ENCODE measurements at places on chromosomes 1 and 21.
A peak's percentile ranks its signal among the peaks of the same experiment; 100 is the strongest.

DNA sequence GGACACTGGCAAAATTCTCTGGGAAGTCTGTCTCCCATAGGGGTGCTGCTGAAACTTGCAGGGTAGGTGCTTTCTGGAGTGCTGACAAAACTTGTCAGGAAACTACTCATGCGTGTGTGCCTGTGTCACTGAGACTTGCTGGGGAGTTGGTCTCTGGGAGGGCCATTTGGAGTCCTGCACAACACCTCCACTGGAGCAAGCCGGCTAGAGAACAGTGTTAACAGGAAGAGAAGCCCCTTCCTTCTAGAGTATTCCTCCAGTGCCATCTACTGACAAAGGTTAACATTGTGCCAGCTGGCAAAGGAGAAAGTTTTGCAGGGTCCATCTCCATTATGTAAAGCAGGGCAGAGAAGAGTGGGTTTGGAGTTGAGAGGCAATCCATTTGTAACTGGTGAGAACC is 30.0 kb downstream of the ZMYM4 start:
- DNase-seq: no peak

DNA sequence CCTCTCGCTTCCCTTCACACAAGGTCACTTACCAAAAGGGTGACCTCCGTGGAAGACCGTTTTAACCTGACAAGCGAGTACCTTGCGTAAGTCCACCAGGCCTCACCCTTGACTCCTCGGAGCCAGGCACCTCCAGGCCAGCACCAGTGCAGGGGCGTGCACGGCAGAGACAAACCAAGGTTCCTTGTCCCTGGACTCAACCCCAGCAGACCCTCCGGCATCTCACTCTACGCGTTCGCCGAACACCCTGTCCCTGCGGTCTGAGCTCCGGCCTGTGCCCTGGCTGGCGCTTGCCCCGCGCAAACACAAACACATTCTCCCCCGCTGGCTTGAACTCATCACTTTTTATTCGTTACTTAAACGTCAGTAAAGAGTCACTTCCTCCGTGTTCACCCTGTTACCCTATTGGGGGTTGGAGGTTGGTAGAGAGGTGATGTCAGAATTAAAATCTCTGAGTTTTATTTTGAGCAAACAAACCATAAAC is 4.5 kb downstream of the TBX15 start:
- DNase-seq: no peak

GRCh38 chr1:12342401-12343003 is 112.7 kb downstream of the VPS13D start:
- DNase-seq: no peak

DNA sequence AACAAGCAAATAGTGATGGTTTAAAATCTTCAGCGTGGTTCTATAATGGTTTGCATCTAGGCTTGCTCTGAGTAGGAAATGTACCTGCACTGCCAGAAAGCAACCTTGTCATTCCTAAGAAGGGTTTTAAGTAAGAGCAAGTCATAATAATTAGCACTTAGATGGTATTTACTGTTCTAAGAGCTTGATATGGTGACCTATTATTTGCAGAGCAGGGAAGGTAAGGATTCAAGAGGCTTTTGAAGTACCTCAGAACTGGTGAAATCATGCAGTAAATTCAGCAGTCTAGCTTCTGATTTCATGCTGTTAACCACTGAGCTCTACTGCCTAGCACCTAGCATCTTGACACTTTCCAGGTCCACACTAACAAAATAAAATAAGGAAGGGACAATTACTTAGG is 23.7 kb downstream of the ATP1A1 start:
- DNase-seq: no peak

DNA sequence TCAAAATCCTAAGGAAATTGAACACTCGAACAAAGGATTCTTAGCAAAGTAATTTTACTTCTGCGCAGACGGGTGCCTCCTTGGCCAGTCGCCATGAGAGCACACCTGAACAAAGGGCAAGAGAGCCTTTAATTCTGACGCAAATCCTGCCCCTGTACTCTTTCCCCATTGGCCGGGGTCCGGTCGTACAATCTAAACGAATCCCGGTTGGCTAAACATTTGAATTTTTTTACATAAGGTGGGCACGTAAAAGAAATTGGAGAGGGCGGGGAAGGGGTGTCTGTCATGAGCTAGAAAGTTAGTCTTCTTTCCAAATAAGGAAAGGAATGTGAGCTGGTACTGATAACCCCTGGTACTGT is 8.2 kb upstream of the IL22RA1 start:
- no peak for DNase-seq

DNA sequence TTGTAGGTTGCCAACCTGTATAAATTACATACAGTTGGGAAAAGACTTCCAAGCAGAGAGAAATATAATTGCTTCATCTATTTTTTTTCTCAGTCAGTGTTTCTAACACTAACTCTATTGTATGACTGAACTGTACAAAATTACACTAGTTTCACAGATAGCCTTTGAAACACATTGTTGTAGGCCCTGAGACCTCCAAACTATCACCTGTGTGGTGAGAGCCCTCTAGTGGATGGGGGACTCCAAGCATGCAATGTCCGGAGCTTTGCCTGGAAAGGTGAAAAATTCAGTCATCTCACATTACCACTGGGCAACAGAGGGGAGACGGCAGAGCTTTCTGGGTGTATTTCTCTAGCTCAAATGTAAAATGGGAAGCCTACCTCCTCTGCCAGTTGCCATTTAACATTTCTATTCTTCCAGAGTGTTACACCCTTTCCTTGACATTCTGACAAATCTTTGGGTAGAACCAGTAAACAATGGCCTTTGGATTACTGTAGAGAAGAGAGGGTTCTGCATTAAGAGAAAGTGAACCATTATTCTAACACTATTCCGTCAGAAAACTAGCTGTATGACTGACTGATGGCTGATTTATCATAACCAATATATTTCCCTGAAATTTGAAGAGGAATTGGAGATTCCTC is 212.2 kb downstream of the LYPLAL1 start:
- peak; percentile 27 for DNase-seq

- DNase-seq: no peak
Observed at GRCh38 chr1:214463596-214463995, 87.8 kb downstream of the PTPN14 start.

GRCh38 chr1:231814021-231814420 is 187.4 kb downstream of the DISC1 start:
- no peak for DNase-seq

GRCh38 chr1:55311979-55312378 is 96.8 kb upstream of the USP24 start:
- DNase-seq: no peak

DNA sequence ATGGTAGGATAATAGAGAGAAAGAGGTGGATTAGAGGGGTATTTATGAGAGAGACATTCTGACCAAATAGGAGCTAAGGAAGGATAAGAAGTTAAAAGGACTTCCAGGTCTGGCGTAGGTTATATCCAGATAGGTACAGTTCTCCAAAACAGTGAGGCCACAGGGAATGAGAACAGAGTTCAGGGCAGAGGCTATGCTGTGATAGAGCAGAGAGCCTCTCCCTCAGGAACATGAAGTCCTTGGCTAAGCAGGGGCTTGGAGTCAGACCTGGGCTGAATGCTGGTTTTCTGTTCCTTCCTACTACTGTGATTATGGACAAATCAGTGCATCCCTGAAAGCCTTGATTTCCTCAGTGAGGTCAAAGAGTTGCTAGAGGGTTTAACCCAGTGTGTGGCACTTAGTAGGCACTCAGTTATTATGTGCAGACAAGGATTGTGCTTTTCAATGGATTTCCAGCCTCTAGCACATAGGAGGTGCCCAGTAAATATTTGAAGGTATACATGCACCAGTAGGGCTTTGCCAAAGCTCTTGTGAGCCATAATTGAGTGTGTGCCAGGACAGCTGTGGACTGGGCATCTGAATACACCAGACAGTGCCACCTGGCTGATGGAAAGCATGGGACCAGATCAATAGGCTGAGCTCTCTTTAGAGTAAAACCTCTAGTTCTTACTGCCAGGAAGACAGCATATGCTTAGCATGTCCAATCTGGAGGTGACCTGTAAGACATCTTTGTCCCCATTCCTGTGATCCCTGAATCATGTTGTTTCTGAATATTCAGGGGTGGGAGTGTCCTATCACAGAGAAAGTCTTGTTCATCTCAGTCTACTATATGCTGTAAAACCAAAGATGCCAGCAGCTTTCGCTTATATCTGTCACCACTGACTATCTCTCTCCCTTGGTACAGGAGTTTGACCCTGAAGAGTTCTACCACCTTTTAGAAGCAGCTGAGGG is 111.1 kb downstream of the PIK3R3 start:
- no peak for DNase-seq

- DNase-seq: peak; percentile 45
Observed at GRCh38 chr21:45824546-45825215, 156.9 kb upstream of the COL6A1 start.

DNA sequence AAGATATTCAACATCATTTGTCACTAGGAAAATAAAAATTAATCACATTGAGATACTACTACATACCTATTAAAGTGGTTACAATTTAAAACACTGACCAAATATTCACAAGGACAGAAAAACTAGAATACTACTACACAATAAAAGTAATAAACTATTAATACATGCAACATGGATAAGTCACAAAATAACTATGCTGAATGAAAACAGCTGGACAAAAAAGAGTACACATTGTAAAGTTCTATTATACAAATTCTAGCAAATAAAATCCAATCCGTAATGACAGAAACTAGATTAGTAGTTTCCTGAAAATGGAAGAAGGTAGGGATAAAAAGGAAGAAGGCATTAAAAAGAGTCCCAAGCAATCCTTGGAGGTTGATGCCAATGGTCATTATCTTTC is 348.7 kb upstream of the PTBP2 start:
- no peak for DNase-seq

GRCh38 chr1:229952670-229953520 is 114.1 kb upstream of the GALNT2 start:
- no peak for DNase-seq

- no peak for DNase-seq
Observed at GRCh38 chr1:239920214-239920613, 171.5 kb upstream of the FMN2 start.

DNA sequence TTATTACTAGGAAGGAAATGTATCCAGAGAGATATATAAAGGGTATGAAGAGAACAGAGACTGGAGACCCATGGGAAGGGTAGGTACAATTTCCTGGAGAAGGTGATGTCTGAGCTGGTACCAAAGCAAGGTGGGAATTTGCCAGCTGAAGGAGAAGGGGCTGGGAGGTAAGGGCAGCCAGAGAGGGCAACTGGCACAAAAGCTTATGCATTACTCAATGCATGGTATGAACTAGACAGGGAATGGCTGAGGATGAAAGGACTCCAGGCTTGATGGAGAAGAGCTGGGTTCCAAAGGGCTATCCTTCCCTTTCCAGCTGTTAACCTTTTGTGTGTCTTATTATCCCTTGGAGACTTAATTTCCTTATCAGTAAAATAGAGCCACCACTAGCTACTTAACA is 113.6 kb upstream of the GADD45A start:
- DNase-seq: no peak
